Right ventricle myocardium superior (tissue), 1 donor: ENCODE measurements at places on chromosomes 4 and X. TPM values are rescaled to one million over a fixed set of nuclear protein-coding genes. Genes with fewer than 3 reads are reported as not detected.

- DNase-seq = no peak
These were observed 96.8 kb upstream of the CXXC4 start for GRCh38 chr4:104591510-104591911.

- no peak for DNase-seq
These were observed 87.4 kb downstream of the CBLL2 start for GRCh38 chrX:22360129-22360528.

- no peak for DNase-seq
These were observed 6.9 kb upstream of the TRIM2 start for GRCh38 chr4:153197301-153197700.

CNGA1 gene
- total RNA-seq = 0.24 TPM

UGT2B10 gene
- total RNA-seq = not detected

ETDB gene
- total RNA-seq = not detected

PHKA2 gene
- 47.6 TPM for total RNA-seq

DNA sequence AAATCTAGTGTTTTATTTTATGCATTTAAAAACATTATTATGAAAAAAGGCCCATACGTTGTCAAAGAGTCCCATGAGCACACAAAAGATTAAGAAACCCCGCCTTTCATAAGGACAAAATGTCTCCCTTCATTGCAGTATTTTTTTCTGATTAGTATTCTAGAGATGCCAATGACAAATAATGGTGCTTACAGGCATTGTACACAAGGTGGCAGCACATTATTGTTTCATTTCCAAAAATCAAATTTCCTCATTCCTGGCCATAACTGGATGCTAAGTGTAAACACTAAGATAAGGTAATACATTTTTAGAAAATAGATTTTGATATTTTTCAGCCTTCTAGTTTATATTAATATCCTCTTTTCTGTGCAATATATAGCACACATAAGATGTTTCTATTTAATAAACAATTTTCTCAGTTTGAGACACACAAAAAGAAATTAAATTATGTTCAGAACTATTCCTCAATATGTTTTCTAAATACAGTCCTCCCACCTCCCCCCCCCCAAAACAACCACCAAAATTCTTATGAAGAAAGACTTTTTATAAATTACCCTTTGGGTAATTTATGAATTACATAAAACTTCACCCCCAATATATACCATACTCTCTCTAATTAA lies 47.7 kb downstream of the TIGD2 start:
- DNase-seq = no peak
